ENCODE measurements at places on chromosomes 1 and 21.

DNA sequence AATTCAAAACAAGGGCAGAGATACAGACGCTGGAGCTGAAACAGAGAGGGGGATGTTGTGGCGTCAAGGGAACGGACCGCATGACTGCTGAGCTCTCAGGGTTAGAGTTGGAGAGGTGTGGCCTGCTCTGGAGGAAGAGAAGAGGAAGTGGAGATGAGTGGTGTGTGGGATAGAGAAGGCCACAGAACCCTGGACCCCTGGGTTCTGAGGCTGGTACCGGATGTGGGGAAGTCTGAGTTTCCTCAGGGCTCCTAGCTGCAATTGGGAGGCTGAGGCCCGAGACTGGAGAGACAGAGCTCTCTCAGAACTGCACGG, 1.8 kb downstream of the BCAN start:
- DNase-seq = no peak

DNA sequence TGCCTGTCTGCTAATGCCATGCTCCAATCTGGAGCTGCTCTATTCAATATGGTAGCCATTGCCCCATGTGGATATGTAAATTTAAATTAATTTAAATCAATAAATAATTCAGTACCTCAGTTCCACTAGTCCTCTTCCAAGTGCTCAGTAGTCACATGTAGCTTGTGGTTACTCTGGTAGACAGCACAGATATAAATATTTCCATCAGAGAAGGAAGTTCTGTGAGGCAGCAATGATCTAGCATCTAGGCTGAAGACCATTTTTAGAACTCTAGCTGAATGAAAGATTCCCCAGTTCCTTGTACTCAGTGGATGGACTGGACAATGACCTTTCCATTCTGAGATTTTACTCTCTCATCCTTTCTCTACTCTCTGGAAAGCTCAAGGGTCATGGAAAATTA, 25.8 kb upstream of the CAPZB start:
- DNase-seq = no peak

DNA sequence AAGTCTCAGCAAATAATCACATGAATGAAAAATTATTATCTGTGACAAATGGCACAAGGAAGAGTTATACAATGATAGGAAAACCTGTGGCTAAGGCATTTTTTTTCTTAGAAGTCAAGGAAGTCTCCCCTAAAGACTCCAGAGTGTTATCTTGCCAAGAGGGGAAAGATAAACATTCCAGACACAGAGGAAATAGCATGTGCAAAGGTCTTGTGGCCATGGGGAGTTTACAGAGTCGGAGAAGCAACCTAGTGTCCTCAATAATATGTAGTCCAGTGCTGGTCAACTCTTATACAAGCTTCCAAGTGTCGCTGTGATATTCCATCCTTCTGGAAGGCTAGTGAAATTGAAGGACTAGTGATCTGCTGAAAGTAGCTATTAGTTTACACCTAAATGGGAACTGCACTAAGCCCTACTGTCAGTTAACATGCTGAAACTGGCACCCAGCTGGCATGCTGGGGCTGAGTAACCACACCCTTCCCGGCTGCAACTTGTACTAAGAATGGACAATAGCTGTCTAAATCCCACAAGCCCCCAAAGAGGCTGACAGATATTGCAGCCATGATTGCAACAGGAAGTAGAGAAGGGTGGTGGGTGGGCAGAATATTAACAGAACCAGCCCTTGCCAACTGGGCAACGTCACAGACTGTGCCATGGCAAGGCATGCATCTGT, 11.5 kb upstream of the ATP1B1 start:
- DNase-seq = no peak

DNA sequence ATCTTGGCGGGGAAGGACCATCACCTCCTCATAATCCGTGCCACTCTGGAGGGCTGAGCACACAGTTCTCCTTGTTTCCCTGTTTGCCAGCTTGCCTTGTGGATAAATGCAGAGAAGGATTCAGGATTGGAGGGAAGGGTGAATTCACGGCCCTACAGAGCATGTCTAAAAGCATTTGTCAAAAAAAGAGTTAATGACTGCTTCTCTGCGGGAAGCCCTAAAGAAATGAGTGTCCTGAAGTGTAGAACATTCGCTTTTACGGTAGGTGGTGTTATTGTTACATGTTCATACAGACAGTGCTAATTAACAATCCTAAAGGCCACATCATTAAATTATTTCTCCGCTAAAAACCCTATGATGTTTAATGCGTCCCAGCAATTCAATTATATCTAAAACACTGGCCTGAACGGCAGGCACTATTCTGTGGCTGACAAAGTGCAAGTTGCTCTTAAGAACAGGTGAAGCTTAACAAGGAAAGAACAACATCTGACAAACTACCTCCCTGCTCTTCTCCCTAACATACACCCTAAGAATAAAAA, 112.3 kb upstream of the NFIA start:
- no peak for DNase-seq

DNA sequence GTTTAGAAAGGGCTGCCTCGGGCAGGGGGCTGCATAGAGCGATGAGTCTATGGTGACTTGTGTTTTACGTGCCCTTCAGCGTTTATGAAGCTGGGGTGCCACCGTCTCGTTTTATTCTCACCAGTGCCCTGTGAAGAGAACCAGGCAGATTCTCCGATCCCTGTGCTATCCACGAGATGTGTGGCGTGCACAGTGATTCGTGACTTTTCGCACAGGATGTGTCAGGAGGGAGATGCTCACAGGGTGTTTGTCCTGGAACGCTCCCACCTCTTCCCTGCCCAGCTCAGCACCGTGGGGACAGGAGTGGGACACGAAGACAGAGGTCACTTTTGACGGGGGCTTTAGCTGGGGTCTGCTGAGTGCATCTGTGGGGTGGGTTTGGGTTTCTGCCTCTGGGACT, 54.9 kb upstream of the AJAP1 start:
- DNase-seq = no peak

GRCh38 chr1:62689524-62689923, 1.3 kb upstream of the DOCK7 start:
- no peak for DNase-seq

DNA sequence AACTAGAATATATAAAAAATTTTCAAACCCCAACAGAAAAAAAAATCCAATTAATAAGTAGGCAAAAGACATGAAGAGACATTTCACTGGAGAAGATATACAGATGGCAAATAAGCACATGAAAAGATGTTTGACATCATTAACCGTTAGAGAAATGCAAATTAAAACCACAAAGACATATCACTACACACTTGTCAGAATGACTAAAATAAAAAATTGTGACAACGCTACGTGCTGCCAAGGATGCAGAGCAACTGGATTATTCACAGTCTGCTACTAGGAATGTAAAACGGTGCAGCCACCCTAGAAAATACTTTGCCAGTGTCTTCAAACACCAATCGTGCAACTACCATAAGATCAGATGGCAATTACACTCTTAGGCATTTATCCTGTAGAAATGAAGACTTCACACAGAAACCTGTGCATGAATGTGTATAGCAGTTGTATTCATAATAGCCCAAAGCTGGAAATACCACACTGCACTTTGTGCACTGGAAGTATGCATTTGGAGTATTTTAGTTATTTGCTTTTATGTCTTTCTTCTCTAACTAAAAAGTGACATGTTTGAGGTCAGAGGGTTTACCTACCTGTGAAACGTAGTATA, 75.3 kb upstream of the PALMD start:
- DNase-seq = no peak

DNA sequence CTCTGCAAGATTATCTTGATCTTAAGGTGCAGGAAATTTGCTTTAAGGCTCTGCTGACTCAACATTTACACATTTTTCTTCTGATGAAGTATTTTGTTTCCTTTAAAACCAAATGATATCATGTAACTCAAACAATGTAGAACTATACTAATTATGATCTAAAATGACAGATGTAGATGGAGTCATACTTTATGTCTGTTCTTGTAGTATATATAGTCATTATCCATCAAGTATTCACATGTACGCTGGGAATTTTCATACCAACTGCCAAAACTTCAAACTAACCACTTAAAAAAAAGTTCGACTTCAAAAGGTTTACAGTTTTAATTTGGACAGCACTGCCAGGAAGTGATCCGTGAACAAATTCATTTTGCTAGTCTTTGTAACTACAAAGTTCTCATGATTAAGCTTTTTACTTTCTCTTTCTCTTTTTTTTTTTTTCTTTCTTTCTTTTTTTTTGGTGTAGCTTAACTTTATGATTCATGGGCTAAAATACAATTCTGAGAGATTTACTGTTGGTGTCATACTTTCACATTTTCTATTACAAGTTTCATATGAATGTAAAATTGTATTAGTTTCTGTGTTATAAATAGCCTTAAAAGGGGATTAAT, 509.0 kb upstream of the CXADR start:
- no peak for DNase-seq

GRCh38 chr1:21756393-21757089, 26.4 kb downstream of the USP48 start:
- DNase-seq = no peak

DNA sequence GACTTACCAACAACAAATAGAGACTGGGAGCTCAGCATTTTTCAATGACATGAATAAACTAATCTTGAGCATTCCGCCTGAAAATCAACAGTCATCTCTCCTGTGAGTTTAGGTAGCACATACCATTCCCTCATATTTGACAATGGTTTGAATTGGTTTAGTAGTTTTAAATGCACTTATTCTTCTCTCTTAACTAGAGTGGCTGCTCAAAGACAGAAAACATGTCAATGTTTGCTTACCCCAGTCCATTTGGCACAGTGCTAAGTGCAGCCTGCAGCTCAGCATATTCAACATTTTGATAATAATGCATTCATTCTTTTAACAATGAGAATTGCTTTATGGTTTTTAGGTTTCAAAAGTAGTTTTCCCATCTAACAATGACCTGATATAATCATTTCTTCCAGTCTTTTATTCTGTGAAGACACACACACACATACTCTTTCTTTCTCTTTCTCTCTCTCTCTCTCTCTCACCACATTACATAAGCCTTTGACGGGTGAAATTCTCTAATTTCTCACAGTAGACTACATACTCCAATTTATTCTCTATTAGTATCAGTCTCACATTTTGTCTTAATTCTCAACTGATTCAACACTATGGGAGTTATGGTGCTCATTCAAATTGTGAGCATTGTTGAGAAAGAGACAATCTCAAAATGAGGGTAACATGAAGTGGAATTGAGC, 432.3 kb downstream of the LRRIQ3 start:
- DNase-seq = no peak
